LHCN-M2 (cell line): ENCODE measurements at places on chromosomes 3 and 15. TPM values are rescaled to one million over a fixed set of nuclear protein-coding genes. Genes with fewer than 3 reads are reported as not detected.

RPL14 gene
- total RNA-seq, result 295 and 312 TPM in 2 replicates

TMC3 gene
- total RNA-seq, result not detected in 2 replicates

CD47 gene
- 82.0 and 97.1 TPM in 2 replicates for total RNA-seq

LEO1 gene
- total RNA-seq, result 46.0 and 48.9 TPM in 2 replicates

SNRK gene
- 10.6 and 12.5 TPM in 2 replicates for total RNA-seq

SSUH2 gene
- total RNA-seq, result 0.11 TPM in 1 of 2 replicates, not detected in the other

STAB1 gene
- under 0.01 TPM in 1 of 2 replicates, not detected in the other for total RNA-seq

FGF7 gene
- total RNA-seq, result 6.5 and 7.9 TPM in 2 replicates

CRYGS gene
- total RNA-seq, result 1.4 and 1.7 TPM in 2 replicates

ZIC1 gene
- total RNA-seq, result 19.9 and 29.3 TPM in 2 replicates

PARP14 gene
- 3.7 and 10.9 TPM in 2 replicates for total RNA-seq

SCN5A gene
- 39.0 and 45.9 TPM in 2 replicates for total RNA-seq

KBTBD13 gene
- not detected in 2 replicates for total RNA-seq

NT5DC2 gene
- total RNA-seq, result 118 and 133 TPM in 2 replicates

TICRR gene
- total RNA-seq, result 8.0 and 9.9 TPM in 2 replicates

OIP5 gene
- total RNA-seq, result 17.3 and 19.5 TPM in 2 replicates

KBTBD12 gene
- not detected in 2 replicates for total RNA-seq

SETD5 gene
- total RNA-seq, result 51.2 and 51.8 TPM in 2 replicates

ALPK3 gene
- 33.5 and 37.4 TPM in 2 replicates for total RNA-seq

SSR3 gene
- total RNA-seq, result 491 and 647 TPM in 2 replicates

GOLGA6L9 gene
- total RNA-seq, result 0.71 and 2.5 TPM in 2 replicates

SKIC8 gene
- 61.4 and 71.0 TPM in 2 replicates for total RNA-seq

P2RY12 gene
- total RNA-seq, result not detected in 2 replicates

ZSCAN29 gene
- 20.8 and 24.2 TPM in 2 replicates for total RNA-seq

KLHL6 gene
- not detected in 2 replicates for total RNA-seq

ADAMTS9 gene
- 0.13 and 0.29 TPM in 2 replicates for total RNA-seq

PDE12 gene
- 22.7 and 25.3 TPM in 2 replicates for total RNA-seq

CLASP2 gene
- total RNA-seq, result 52.0 and 66.8 TPM in 2 replicates

PRSS50 gene
- total RNA-seq, result not detected in 2 replicates

LMAN1L gene
- total RNA-seq, result 0.06 TPM in 1 of 2 replicates, not detected in the other

FETUB gene
- 0.06 TPM in 1 of 2 replicates, not detected in the other for total RNA-seq

PLA2G4E gene
- total RNA-seq, result not detected in 2 replicates

SLITRK3 gene
- not detected in 2 replicates for total RNA-seq

SST gene
- not detected in 2 replicates for total RNA-seq

SCAANT1 gene
- not detected in 2 replicates for total RNA-seq

P2RY1 gene
- not detected in 2 replicates for total RNA-seq

UPK1B gene
- not detected in 2 replicates for total RNA-seq

SPTBN5 gene
- total RNA-seq, result 0.69 and 0.90 TPM in 2 replicates
